Fibroblast of gingiva (primary cell): ENCODE measurements at places on chromosomes 3 and 15.
A peak's percentile ranks its signal among the peaks of the same experiment; 100 is the strongest.

- DNase-seq: no peak
These were observed 76.2 kb upstream of the OXTR start for GRCh38 chr3:8845641-8846040.

DNA sequence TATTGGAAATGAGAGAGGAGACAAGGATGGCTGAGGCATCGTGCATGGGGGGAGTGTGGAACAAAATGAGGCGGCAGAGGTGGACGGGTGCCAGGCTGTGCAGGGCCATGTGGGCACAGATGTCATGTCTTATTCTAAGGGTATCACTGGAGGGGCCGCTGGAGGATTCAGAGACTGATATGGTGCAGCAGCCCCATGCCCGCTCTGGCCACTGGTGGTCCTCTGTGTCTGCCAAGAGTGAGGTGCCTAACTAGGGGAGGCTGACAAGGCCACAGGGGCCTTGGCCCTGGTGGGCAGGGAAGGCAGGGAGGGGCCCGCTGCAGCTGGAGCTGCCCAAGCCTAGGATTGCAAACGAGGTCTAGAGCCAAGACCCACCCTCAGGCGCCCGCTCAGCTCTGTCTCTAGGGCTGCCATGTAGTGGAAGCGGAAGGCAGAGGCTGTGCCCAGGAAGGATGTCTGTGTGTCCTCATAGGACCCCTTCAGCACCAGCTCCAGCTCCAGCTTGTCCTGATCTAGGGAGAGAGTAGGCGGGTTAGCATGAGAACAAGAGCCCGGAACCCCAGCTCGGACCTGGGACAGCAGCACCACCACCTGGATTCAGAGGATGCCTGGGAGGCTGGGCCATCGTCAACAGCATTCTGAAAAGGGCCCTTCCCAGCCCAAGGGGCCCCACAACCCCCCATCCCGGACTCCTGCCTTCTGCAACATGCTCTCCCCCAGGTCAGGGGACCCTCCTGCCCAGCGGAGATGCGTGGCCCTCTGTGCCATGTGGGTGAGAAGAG, 11.3 kb downstream of the PLA2G4D start:
- no peak for DNase-seq

GRCh38 chr3:188712248-188712924, 459.4 kb upstream of the TPRG1 start:
- peak; percentile 68 for DNase-seq

DNA sequence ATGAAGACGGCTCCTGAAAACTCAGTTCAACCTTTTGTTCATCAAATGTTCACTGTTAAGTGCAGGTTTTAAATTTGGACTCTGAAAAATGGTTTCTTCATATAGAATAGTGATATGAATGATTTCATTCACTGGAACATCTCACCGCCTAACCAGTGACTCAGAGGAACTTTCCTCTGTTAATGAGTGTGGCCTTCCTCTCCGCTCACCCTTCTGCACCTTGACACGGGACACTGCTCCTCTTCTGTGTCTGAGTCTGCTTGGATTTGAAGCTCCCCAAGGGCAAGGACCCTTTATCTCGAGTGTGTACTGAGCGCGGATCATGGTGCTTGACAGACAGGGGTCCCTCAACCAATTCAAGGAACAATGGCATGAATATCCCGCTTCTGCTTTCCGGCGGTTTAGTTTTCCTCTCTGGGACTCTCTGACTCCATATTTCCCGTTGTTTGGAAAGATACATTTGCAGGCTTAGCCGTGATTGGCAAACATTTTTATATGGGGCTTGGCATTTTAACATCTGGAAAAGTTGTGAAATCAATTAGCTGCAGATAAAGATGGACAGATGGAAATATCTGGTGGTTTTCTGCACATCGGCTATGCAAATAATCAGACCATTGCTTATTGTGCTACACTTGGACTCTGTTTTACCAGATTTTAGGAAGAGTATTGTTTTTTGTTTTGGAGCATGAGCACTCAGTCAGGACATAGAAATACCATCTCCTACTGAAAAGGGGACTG, 20.9 kb downstream of the KBTBD8 start:
- peak; percentile 34 for DNase-seq

DNA sequence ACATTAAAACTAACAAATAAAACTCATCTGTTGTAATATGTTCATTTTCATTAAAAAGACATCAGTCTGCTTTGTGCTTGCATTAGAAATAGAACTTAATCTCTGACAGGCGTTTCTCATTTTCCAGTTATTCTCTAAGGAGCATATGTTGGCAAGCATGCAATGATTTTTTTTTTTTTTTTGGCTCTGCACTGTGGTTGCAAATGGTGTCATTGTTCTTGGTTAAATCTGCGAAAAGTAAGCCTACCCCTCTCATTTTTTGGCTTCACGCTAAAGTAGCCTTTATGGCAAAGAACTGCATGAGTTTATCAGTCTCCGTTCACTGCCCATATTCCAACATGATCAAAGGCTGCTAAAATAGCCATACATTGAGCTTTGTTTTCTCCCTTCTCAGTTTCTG, 403.2 kb downstream of the MECOM start:
- DNase-seq: peak; percentile 32

DNA sequence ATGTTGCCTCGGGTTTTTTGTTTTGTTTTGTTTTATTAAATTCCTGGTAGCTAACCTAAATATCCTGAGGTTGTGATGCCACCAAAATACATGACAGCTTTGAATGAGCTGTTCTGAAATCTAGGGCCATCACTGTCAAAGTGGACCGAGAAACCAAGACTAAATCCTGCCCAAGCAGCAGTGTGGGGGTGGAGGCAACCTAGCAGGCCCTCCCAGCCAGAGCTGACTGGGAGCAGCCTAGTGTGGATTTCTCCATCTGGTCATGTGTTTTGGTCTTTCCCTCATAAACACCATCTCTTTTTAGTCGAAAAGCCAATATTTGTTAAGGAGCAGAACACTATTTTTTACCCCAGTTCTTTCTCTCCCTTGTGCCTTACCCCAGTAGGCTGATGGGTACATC, 52.2 kb downstream of the LARS2 start:
- no peak for DNase-seq

DNA sequence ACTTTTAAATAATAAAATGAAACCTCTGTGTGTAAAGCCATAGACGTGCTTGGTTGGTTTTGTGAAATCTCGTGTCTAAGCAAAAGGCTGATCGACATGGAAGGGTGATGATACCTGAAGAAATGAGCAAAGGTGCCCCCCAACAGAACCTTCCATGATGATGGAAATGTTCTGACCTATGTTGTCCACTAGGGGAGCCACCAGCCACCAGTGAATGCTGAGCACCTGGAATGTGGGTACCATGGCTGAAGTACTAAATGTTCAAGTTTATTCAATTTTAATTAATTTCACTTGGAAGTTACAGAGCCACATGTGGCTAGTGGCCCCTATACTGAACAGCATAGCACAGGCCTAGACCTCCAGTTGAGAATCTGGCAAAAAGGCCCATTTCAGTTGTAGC, 158.8 kb downstream of the POLR2M start:
- no peak for DNase-seq

GRCh38 chr3:51139616-51140015, 245.5 kb upstream of the MANF start:
- no peak for DNase-seq

DNA sequence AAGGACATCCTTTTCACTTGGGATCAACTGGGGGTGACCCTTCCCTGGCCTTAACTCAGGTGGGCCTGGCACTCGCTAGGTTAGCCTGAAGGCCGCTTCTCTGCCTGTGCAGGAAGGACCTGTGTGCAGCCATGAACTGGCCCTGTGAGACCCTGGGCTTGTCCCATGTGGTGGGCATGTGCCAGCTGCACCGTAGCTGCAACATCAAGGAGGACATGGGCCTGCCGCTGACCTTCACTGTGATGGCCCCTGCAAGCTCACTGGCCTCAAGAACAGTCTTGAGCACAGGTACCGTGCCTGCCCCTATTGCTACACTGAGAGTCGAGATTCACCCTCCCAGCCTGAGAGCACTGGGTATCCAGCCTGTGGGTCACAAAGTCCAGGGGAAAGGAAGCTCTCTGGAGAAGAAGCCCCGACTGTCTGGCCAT, 43.0 kb downstream of the SAXO2 start:
- DNase-seq: no peak

DNA sequence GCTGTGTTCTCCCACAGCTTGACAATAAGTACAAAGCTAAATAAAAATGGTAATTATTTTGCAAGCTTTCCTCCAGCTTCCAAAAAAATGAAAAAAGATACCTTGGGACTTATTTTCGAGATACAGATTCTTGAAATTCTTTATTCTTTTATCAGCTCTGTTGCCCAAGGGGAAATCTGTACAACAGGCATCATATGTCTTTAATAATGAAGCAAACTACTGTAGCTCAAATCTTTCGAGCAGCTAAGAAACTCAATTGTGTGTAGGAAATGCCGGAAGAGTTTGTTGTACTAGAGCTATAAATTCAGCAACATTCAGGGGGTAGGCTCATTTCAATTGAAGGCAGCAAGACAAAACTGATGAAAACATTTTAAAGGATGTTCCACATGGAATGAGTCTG, 297.7 kb downstream of the GBE1 start:
- peak; percentile 18 for DNase-seq

DNA sequence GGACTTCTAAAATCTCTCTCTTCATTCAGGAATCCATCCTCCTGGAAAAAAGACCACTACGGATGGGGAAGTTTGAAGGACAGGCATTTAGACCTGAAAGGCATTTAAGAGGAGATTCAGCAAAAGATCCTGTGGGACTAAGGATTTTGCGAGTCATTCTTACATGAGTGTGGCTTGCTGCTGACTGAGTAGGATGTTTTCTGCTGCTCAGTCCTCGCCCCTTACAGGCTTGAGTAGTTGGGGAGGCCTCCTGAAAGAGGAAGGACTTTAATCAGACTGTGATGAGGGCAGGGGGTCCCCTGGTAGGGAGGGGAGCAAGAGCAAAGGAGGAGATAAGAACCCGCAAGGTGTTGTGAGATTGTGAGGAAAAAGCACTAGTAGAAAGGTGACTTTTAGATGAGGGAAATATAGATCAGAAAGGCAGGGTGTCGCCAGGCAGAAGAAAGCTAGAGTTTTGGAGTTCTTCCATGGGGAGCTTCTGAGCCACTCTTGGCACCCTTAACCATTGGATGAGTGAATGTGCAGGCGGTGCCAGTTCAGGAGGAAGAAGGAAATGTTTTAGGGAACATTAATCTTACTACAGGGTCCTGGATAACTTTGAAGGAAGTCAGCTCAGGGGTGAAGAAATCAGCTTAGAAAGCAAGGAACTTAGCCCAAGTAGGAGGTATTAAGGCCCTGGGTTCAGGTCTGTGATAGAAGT, 171.1 kb downstream of the RORA start:
- DNase-seq: peak; percentile 13

- peak; percentile 49 for DNase-seq
These were observed 55.1 kb downstream of the RBMS3 start for GRCh38 chr3:29335943-29336342.

GRCh38 chr3:53342353-53342752, 5.0 kb downstream of the DCP1A start:
- no peak for DNase-seq

- DNase-seq: no peak
These were observed 583.5 kb downstream of the ROBO1 start for GRCh38 chr3:79184251-79184650.

DNA sequence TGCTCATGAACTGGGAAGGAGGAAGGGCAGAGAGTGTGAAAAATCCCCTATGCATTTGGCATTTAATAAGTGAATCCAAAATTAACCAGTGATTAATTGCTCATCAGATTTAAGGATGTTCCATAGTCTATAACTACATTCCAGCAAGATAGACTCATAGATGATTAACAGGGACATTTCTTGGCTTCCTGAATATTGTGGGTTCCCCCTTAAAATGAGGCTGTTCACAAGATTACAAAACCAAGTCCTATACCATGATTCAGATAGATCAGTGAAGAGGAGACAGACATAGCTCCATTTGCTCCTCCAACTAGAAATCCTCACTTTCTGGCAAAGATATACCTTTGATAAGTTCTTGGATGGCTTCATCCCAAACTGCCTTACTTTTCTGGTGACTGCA, 15.4 kb downstream of the RASGRP1 start:
- no peak for DNase-seq

- DNase-seq: no peak
These were observed 5.0 kb upstream of the BCL2L10 start for GRCh38 chr15:52117549-52117948.

DNA sequence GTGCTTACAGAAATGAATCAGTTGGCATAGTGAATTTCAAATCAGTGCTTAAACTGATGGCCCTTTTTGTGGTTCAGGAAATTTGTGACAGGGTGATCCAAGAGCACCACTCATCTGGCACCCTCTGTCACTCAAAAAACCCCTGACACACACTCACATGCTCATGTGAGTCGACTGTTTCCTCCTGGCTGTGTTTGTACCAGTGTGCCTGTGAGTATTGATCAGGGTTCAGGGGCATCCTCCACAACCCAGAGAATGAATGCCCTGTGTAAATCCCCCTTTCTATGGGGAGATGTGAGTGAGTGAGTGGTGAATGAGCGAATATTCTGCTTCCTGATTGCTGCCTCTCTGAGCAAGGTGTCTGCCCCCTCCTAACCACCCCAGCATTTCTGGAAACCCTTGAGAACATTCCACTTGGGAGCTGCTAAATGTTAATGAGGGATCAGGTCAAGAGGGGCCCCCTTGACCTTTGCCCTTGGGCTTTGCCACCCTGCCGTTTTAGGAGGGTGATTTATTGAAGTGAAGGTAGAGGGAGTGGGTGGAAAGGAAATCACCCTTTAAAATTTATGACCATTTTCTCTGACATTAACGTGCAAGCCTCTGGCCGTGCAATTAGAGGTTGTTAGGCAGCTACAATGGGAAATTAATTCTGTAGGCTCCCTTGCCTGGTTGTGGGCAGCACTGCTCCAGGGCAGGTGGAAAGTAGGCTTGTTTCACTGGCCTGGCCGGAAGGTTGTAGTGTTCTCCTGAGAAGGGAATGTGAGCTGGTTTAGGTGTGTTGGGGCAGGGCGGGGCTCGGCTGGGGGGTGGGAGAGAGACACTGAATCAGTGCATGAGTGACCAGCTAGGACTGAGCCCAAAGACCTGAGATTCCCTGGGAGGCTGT, 87.2 kb downstream of the SLCO3A1 start:
- DNase-seq: no peak

- no peak for DNase-seq
These were observed 1.9 kb downstream of the NEIL1 start for GRCh38 chr15:75348562-75349350.

DNA sequence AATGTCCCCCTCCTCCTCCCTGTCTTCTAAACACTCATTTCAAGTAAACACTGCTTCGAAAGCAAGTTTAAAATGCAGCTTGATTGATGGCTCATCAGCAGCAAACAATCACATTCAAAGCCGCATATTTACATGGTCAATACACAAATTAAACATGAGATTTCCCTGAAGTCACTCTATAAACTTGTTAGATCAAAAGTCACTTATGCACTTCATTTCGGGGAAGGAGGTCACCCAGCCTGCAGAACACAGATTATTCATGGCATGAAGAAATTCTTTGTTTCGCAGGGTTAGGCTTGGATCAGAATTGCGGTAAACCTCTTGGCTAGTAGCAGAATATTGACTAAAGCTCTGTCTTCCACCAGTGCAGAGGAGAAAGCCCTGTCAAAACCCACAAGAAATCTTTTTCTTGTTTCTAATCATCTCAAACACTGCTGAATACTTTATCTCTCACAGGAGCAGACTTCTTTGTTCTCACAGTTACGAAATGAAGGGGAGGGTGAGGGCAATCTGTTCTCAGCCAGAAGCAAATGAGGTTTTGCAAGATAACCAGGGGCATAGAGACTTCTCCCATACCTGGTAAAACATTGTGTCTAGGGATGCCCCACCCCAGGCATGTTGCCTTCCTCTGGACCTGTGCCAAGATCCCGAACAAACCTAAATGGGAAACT, 133.3 kb upstream of the CHL1 start:
- DNase-seq: peak; percentile 3
